ENCODE measurements at places on chromosomes 2 and 18. TPM values are rescaled to one million over a fixed set of nuclear protein-coding genes. Genes with fewer than 3 reads are reported as not detected.

Gene TUBA3E
- not detected for total RNA-seq

Gene IL1A
- 37.0 TPM for total RNA-seq

Gene CAVIN2
- 4.9 TPM for total RNA-seq

Gene ALPI
- total RNA-seq: not detected

Gene AQP12A
- total RNA-seq: not detected

Gene NYAP2
- total RNA-seq: not detected

Gene SERPINB3
- total RNA-seq: 212 TPM

Gene MEMO1
- 62.1 TPM for total RNA-seq

Gene CELF4
- not detected for total RNA-seq

Gene COBLL1
- 14.6 TPM for total RNA-seq

Gene STPG4
- total RNA-seq: not detected

Gene RTKN
- 58.1 TPM for total RNA-seq

Gene UCN
- 1.7 TPM for total RNA-seq

Gene ASB18
- total RNA-seq: not detected

Gene GPR45
- not detected for total RNA-seq

Gene NT5C1B
- not detected for total RNA-seq

Gene PER2
- total RNA-seq: 8.2 TPM

Gene RPIA
- 5.3 TPM for total RNA-seq

Gene SPHKAP
- total RNA-seq: not detected

Gene LBX2
- 0.56 TPM for total RNA-seq

Gene BOLL
- total RNA-seq: not detected

Gene ACTR3
- 145 TPM for total RNA-seq

Gene TEKT4
- not detected for total RNA-seq

Gene DUSP2
- total RNA-seq: 6.5 TPM
